ENCODE measurements at places on chromosomes 12 and 14.
A peak's percentile ranks its signal among the peaks of the same experiment; 100 is the strongest.

DNA sequence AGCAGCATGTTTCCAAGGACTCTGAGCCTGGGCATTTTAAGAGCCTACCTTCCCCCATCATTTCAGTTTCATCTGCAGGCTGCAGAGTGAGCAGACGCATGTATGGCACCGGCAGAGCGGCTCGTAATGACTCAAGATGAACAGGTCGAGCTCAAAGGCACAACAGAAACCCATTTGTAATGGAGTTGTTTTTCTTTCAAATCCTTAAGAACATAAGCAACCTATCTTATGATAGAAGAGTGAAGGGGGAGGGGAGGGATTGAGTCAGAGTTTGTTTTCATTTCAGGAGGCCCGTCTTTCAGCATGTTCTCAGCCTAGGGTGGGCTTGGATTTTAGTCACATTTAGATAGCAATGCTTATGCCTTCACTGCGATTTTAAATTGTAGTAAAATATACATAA is 54.9 kb upstream of the CISTR start:
- no peak for DNase-seq

DNA sequence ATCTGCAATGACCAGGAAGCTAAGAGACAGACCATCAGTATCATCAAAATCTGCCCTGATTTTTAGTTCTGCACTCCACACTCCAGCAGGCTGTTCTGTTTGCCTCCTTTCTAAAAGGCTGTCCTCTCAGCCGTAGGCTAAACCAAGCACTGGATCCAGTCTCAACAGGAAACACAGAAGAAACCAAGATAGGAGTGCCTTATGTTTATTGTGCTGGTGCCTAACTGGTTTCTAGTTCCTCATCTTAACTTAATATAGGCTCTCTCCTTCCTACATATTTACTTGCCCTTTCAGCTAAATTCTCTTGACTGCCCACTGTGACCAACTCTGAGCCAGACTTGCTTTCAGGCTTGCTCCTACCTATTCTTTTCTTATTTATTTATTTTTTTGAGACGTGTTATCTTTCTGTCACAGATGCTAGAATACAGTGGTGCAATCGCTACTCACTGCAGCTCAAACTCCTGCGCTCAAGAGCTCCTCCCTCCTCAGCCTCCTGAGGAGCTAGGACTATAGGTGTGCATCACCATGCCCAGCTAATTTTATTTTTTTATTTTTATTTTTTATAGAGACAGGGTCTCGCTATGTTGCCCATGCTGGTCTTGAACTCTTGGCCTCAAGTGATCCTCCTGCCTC is 30.8 kb downstream of the GALNT4 start:
- DNase-seq = no peak

DNA sequence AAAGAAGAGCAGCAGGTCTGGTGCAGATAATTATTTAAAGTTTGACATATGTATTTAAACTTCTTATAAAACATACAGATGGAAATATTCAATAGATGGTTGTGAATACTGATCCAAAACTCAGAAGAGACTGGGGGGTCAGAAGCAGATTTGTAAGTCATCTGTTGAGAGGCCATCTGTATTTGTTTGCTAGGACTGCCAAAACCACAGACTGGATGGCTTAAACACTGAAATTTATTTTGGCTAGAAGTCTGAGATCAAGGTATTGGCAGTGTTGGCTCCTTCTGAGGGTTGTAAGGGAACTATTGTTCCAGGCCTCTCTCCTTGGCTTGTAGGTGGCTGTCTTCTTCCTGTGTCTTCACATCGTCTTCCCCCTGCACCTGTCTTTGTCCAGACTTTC is 153.9 kb downstream of the LRRK2 start:
- no peak for DNase-seq

DNA sequence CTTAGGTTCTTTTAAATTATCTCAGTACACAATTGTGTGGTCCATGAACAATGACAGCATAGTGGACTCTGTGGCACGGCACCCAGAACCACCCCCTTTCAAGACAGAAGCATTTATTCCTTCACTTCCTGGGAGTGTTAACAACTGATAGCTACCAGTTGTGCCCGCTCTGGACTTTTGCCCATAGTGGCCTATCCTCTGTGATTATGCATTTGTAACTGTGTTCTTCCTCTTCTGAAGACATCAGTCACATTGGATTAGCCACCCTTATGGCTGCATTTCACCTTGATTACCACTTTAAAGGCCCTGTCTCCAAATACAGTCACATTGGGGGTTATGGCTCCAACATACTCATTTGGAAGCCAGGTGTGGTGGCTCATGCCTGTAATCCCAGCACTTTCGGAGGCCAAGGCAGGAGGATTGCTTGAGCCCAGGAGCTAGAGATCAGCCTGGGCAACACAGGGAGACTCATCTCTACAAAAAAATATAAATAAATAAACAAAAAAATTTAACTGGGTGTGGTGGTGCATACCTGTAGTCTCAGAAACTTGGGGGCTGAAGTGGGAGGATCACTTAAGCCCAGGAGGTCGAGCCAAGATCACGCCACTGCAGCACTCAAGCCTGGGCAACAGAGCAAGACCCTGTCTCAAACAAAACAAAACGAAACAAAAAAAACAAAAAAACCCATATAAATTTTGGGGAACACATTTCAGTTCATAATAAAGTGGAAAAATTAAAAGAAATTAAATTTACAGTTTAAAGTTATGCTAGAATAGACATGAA is 27.6 kb upstream of the PHC1 start:
- no peak for DNase-seq

DNA sequence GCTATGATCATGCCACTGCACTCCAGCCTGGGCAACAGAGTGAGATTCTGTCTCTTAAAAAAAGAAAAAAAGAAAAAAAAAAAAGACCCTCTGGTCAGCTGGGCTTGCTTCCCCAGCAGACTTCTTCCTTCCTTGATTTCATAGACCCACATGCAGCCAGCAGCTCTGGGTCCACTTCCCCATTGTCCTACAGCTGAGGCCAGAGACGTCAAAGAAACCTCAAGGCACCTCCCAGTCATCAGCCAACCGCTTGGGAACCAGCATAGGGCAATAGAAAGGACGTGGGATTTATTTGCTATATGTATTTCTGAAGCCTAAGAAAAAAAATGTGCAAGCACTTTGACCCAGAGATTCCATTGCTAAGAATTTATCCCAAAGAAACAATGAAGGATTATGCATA is 35.4 kb upstream of the SPPL3 start:
- DNase-seq = no peak

DNA sequence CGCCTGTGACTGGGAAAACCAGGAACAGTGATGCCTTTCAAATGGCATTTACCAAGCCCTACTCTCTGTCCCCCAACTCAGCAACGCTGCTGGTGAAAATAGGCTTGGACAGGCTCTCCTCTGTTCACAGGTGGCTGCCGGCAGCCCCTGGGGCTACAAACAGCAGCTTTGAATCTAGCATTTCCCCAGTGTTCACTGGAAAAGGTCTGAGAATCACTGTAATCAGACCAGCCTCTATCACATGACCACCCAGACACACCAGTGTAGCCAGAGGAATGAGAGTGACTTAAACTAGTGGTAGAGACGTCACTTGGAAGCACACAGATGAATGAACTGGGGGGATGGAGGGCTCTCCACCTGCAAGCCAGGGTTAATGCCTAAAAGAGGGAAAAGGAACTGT is 151.8 kb downstream of the FOXN3 start:
- no peak for DNase-seq

DNA sequence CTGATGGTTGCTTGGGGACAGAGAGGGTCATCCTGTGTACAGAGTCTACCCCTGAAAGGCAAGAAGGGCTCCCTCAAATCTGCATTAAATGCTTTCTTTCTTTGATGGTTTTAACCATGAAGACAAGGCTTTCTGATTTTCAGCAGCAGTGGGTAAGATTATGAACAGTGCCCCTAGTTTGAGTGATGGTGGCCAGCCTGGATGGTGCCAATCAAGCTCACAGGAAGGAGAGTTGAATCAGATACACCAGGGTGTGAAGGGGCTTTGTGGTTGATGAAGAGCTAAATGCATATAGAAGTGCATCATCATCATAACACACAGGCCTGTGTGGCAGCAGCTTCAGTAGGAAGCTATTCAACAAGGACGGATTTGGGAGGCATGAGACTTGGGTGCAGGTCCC is 5.7 kb downstream of the KRT85 start:
- no peak for DNase-seq

- no peak for DNase-seq
Observed at GRCh38 chr14:29906256-29906870, 21.3 kb downstream of the PRKD1 start.

- DNase-seq = no peak
Observed at GRCh38 chr12:28604240-28604639, 414.0 kb downstream of the CCDC91 start.

DNA sequence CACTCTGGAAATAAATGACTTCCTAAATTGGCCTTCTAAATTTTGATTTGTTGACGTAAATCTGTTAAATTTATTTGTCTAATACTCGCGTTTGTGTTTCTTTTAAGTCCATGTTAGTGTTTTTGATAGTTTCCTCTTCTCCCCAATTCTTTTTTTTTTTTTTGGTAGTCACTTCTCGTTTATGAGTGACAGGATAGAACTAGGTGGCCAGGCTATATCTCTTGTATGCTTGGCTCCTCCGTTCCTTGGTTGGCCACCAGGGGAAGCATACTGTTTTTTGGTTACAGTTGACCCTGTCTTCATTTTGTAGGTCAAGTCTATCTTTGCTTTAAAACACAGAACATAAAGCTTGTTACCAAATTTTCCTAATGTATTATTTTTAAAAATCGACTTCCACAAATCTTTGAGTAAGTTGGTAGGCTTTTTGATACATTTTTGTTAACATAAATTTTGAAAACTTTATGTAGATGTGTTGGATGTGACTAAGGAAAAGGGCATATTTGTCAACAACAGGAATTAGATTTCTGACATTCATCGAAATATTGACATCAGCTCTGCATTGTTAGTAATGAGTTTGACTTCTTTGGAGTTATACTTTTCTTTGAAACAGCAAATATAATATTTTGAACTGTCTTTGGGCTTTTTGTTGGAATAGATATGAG is 2.2 kb downstream of the RCOR1 start:
- DNase-seq = peak; percentile 46

GRCh38 chr12:47775100-47775911 is 2.3 kb downstream of the SLC48A1 start:
- DNase-seq = no peak

DNA sequence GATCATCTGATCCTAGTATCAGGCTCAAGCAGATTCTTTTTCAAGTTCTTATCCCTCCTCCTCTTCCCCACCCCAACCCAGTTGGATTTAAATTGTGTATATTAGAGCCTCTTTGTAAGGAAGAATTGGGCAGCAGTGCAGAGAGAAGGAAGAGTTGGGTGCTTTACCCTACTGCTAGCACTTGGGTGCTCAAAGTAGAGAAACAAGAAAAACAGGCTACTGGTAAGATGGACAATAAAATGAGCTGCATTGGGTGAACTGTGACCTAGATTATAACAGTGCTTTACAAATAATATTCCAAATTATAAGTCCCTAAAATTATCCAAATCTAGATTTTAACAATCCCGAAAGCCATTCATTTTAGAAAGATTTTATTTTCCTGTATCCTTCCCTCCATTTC is 363.4 kb upstream of the GARIN6 start:
- DNase-seq = no peak

Measured in stimulated activated CD4-positive, alpha-beta T cell treated with anti-CD3 and anti-CD28 coated beads, Interleukin-4, amount 100 ng/mL, for 48 hours (primary cell).